ENCODE measurements at places on chromosomes 3 and 15.

DNA sequence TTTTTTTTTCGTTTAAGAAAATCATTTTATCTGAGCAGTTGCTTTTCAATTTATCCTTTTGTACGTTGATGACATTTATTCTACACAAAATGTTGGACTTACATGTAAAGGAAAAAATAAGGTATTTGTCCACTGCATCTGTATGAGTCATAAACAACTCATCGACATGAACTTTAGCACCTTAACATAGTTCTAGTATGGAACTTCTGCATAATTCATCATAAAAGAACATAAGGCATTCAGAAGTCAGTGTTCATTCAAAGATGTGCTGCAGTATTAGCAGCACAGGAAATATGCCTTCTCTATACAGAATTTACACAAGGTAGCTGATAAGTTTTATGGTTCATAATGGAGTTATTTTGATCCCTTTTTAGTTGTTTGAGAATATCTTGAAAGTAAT is 801.6 kb downstream of the CADM2 start:
- DNase-seq = no peak

GRCh38 chr3:119716998-119717397 is 14.2 kb downstream of the CFAP91 start:
- no peak for DNase-seq

GRCh38 chr3:98557324-98558010 is 25.7 kb downstream of the GPR15 start:
- DNase-seq = no peak

GRCh38 chr3:68483041-68483440 is 449.3 kb downstream of the TAFA4 start:
- DNase-seq = no peak

DNA sequence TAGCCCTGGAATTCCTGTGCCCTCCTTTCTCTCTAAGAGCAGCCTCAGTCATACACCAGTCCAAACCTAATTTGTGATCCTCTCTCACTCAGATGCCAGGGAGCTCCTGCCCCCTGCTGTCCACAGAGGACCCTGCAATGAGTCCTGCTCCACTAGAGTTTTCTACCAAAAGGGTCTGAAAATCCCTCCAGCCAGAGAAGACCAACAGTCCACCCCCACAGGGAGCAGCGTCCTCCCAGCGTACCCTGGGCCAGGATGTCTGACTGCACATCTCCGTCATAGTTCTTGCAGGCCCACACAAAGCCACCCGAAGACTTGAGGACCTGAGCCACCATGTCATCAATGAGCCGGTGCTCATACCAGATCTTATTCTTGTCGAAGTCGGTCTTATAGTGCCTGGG is 15.4 kb downstream of the IDH2 start:
- no peak for DNase-seq

DNA sequence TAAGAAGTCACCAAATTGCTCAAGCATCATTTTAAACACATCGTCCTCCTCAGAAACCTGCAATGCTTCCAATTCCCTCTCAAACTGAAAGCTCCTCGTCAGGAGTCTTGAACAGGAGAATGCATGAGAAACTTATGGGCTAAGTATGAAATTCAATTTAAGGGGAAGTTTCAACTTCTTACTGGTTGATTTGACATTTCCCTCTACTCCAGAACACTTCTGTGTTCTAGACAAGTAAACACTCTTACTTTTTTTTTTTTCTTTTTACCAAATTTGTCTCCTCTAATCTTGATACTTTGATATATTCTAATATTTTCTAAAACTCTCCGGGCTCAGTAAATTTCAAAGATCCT is 181.7 kb downstream of the RSL24D1 start:
- DNase-seq = no peak

DNA sequence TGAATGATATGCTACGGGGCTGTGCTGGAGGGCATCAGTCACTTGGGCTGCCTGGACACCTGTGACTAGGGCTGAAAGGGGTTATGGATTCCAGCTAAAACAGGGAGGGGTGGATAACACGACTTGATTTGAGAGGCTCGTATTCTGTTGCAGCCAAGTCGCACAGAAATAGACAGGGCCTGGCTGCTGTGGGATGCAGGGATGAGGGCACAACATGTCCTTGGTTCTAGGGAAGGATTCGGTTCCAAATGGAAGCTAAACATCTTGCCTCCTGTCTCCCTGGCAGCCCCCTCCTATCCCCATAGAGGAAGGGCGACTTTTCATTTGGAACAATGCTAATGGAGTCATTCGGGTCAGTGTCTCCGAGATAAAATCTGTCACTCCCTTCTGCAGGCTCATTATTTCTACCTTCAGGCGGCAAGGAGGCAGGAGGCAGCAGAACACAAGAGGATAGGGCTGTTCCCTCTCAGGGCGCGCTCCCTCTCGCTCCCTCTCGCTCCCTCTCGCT is 433.8 kb upstream of the RBMS3 start:
- DNase-seq = no peak

- no peak for DNase-seq
Observed at GRCh38 chr3:70615286-70615685, 302.8 kb upstream of the MDFIC2 start.

DNA sequence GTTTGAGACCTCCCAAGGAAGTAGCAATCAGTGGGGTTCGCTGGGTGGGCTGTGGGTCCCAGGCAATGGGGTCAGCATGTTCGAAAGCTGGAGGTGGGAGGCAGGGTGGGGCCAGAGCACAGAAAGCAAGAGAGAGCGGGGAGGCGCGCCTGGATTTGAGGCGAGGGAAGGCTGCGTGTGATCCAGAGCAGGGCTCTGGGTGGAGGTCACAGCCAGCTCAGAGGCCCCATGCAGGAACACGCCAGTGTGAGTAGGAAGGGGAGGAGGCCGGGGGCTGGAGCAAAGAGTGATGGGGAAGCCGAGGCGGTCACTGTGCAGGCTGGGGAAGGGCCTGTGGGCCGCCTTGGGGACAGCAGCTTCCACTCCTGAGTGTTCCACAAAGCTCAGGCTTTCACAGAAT is 8.8 kb downstream of the DNAJB8 start:
- DNase-seq = no peak

DNA sequence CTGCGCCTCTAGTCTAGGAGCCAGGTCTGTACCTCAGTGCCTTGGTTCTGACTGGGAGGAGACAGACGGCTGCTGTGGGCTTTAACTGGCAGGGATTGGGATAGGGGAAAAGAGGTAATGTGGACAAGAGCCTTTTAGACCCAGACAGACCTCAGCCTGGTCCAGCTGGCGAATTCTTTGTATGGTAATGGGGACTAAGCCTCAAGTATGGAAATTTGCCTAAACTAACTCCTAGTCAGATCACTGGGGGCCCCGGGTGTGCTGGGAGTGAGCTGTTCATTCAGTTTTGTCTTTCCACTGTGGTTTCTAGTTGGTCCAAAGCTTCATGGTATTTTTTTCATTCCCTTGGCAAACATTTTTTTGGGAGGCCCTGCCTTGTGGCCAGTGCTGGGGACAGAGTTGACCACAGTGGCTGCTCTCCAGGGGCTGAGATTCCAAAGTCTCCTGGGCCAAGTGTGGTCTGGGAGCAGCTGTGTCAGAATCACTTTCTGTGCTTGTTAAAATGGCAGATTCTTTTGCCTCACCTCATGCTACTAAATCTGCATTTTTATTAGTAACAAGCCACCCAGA is 261.4 kb upstream of the C2CD4B start:
- DNase-seq = no peak

DNA sequence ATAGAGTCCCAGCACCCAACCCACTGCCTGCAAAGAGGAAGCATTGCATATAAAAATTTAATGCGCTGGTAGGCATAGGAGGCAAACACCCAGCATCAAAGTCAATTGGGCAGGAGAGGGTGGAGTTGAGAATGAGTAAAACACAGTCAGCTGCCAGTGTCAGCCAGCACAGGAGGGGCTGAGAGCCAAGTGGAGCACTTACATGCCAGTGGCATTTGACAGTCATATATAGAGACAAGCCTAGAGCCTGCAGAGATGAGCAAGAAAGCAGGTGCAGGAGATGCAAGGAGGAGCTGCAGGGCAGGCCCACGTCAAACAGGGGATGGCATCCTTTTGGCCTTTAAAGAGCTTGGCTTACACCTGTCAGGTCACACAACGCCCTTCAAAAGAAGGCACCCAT is 27.6 kb upstream of the ZFAND6 start:
- no peak for DNase-seq

GRCh38 chr3:81602781-81603180 is 158.7 kb downstream of the GBE1 start:
- no peak for DNase-seq

Data from NCI-H1930 (cell line).